ENCODE measurements at places on chromosomes 1 and 21.

DNA sequence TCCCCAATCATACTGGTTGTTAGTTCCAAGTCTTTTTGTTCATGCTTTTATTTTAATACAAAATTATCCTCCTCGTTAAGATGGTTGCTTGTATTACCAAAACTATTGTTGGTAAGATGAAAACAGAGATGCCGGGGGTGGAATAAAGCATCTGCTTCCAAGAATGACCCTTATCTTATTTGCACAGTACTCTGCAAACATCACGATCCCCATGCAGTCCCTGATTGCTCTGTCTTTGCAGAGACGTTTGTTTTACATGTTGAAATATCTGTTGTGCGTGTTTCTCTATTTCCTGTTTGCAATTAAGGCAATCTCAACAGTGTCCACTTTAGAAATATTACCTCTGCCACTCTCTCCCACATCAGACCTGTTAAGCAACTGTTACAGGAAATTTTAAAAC is 141.3 kb upstream of the NCAM2 start:
- no peak for DNase-seq

DNA sequence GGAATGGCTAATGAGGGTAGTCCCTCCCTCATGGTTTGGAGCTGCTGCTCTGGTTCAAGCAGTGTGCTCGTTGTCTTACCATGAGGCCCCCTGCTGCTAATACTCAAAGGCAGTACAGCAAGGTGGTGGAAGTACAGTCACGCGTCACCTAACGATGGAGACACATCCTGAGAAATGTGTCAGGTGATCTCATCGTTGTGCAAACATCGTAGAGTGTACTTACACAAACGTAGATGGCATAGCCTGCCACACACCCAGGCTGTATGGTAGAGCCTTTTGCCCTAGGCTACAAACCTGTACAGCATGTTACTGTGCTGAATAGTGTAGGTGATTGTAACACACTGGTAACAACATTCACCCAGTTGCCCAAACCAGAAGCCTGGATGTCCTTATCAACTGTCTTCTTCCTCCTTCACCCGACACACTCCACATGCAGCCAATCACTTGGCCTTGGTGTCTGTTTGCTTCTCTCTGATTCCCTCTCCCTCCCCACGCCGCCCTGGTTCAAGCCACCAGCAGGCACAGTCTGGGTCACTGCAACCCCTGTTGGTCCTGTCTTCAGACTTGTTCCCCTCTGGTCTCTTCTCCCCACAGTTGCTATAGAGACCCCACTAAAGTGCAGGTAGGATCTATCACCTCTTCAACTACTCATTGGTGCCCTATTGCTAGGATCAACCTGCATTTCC is 6.0 kb upstream of the KCNA2 start:
- DNase-seq = no peak

DNA sequence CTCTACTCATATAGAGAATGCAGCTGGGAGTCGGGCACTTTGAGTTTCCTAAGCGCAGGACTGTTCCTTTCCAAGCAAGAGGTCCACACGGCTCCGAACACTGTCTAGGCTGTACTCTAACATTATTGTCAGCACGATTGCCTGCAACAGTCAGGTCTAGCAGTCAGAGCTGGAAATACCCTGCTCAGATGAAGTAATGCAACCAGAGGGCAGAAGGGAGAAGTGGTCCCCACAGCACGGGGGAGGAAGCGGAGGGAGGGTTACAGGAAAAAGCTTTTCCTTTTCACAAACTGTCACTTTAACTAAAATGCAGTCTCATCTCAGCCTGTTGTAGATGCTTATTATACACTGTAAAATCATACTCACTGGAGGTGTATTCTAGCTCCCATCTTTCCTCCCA is 98.9 kb upstream of the SLC44A3 start:
- no peak for DNase-seq

DNA sequence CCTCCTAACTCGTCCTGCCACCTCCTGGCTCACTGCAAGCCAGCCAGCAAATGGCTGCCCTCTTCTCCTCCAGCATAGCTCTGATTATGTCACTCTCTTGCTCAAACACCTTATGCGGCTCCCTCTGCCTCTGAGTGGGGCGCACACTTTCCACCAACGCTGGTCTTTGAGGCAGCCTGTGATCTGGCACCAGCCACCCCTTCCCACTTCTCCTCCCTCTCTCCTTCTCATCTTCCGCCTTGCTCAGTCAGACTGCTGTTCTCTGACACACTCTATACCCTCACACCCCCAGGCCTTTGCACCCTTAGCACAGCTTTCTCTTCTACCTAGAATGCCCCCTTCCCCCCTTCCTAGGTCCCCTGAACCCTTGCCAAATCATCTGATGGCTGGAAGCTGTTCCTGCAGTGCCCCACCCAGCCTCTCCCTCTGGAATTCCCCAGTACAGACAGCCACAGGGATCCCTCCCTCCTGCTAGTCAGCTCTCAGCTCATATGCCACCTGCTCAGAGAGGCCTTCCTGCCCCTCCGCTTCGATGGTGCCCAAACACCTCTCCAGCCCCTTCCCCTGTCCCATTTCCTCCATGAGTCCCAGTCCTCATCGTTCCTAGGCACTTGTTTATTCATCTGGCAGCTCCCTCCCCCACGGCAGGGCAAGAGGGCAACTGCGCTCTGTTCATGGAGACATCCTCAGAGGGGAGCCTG is 21.7 kb upstream of the PEF1 start:
- DNase-seq = no peak

GRCh38 chr1:93673163-93673829 is 8.3 kb downstream of the BCAR3 start:
- DNase-seq = no peak

DNA sequence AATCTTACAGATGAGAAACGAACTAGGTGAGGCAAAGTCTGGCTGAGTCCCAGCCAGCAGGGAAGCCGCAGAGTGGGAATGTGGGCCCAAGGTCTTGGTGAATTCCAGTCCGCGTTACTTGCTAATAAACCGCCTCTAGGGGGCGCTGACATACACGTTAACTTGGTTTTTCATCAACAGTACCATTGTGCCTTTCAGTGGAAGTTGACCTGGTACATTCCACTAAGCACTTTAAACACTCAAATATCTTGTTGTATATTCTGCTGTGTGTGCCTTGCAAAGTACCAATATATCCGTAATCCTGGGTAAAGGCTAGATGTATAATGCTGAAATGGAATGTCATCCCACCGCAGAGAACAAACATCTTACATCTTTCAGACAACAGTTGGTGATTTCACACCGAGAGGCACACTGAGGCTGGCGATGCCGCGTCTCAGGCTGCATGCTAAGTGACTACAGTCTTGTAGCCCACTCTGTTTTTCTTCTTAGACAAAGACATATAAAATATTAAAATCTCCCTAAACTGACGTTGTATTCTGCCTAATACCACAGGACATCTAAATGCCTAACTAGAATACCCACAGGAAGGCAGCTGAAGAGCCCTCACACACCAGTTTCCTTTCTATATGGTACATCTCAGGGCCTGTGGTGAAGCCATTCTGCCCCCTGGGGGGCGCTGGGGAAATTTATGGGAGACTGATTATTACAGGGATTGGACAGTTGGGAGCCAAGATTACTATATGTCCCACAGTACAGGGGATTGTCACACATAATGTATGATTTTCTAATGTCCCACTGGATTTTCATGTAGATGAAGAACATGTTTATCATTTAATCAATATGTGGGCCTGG is 49.2 kb upstream of the C1orf198 start:
- DNase-seq = peak; percentile 85

DNA sequence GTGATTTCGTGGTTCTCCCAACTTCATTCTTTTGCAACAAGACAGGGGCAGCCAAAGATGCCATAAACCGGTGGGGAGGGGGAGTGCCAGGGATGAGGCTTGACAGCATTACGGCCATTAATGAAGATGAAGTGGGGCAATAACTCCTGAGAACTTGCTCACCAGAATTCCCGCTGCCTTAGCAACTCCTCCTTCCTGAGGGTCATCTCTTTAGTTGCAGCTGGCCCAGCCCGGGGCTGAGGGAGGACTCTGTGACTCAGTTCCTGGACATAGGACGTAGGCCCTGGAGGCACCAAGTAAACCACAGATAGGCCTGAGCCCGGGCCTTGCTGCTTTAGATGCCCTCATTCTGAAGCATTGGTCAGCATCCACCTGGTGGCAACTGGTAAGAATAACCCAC is 330.2 kb downstream of the RRAGC start:
- no peak for DNase-seq

DNA sequence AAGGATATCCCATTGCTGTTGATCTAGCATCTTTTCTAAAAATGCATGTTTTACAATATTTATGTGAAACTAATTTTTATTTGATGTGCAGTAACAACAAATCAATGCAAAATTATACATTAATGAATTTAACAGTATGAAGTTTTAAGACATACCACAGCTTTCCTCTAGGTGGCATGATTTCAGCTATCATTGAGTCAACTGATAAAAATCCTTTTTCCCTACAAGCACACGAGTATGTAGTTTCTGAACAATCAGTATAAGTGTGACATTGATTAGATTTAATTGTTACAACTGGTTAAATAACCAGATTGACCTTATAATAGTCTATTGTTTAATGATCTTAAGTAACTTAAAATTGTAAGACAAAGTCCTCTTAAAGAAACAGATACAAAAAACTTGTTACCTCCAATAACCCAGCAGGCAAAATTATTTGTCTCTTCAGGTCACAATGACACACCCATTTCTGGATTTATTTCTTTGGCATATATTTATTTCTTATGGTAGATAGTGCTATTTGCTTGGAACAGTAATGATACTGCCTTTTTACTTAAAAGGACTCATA is 5.8 kb upstream of the TGFB2 start:
- DNase-seq = peak; percentile 40

GRCh38 chr1:212656730-212657129 is 42.9 kb downstream of the BATF3 start:
- DNase-seq = peak; percentile 85

GRCh38 chr1:16075337-16076030 is 2.0 kb upstream of the FAM131C start:
- DNase-seq = peak; percentile 79

DNA sequence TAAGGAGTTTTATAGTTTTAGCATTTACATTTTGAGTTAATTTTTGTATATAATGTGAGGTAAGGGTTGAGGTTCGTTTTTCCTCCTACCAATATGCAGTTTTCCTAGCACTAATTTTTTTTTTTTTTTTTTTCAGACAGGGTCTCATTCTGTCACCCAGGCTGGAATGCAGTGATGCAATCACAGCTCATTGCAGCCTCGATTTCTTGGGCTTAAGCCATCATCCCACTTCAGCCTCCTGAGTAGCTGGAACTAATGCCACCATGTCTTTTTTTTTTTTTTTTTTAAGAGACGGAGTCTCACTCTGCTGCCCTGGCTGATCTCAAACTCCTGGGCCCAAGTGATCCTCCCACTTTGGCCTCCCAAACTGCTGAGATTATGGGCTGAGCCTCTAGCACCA is 2.5 kb upstream of the UBASH3A start:
- no peak for DNase-seq

DNA sequence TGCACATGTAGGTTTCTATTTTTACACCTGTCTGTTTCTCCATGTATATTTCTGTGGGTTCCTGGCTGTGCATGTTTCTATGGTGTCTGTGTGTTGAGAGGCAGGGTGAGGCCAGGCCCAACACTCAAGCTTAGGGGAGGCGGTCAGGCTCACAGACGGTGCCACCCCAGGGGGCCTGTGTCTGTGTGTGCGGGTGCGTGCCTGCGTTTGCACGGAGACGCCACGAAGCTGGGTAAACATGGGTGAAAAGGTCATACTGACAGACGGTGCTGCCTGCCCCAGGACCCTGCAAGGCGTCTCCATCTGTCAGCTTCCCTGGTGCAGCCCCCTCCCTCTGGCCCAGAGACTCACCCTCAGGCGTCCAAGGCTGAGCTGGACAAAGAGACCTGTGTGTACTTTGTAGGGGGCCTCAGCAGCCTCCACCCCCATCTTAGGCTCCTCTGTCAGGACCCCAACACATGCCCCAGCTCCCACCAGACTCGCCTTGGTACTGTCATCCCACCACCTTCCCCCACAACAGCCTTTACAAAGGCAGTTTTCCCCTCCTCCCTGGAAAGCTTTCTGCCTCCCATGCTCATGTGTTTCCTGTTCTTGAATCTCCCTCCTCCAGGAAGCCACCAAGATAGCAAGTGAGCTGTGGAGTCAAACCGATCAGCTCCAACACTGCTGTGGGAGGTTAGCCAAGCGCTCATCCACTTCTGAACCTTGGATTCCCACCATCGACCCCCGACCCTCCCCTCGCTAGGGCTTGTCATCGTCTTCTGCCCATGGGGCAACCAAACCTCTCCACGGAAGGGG is 34.1 kb downstream of the PTPRF start:
- no peak for DNase-seq

GRCh38 chr1:67148516-67149178 is 13.9 kb upstream of the C1orf141 start:
- no peak for DNase-seq

- no peak for DNase-seq
Measured at GRCh38 chr1:114330451-114330983, 176.8 kb upstream of the SYT6 start.

GRCh38 chr1:56873213-56873612 is 18.6 kb downstream of the C8A start:
- DNase-seq = no peak

DNA sequence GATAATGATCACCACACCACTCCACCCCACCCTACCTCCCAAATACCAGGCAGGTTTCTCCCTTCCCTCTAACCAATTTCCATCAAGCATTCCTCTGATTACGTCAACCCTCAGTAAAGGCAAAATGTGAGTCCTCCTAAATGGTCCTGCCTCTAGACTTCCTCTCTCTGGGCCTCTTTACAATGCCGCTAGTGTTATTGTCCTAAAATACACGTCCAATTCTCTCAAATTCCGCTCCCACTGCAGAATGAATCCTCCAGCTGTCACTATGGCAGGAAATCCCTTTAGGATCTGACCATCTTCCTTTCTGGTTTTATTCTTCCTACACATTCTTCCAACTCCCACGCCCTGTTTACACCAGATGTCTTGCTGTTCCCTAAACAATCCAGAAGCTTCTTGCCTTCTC is 68.7 kb downstream of the DEGS1 start:
- DNase-seq = no peak

GRCh38 chr1:110523011-110523410 is 4.0 kb upstream of the KCNA10 start:
- DNase-seq = no peak

- DNase-seq = no peak
Measured at GRCh38 chr1:185439727-185440415, 122.8 kb upstream of the IVNS1ABP start.

DNA sequence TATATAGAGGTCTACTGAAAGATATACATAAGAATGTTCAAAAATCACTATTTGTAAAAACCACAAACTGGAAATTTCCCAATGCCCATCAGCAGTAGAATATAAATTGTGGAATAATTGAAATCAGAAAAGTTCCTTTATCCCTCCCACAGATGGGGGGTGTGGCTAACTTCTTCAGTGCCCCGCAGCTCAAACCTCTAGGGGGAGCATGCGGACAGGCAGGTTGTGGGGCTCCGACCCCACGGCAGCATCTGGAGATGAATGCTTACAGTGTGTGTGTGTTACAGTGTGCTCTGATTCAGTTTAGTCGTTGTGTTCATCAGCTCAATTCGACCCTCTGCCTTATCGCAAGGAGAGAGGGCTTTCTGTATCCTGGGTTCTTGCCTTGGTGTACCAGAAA is 262.1 kb upstream of the LRRC7 start:
- DNase-seq = peak; percentile 35

GRCh38 chr1:25548601-25549000 is 5.2 kb downstream of the LDLRAP1 start:
- peak; percentile 70 for DNase-seq

- no peak for DNase-seq
Measured at GRCh38 chr1:71755441-71755840, 526.9 kb downstream of the NEGR1 start.

- no peak for DNase-seq
Measured at GRCh38 chr1:212402666-212403321, 11.9 kb downstream of the PACC1 start.

Measured in RPMI8226 (cell line).